ENCODE measurements at places on chromosomes 3 and 15.

DNA sequence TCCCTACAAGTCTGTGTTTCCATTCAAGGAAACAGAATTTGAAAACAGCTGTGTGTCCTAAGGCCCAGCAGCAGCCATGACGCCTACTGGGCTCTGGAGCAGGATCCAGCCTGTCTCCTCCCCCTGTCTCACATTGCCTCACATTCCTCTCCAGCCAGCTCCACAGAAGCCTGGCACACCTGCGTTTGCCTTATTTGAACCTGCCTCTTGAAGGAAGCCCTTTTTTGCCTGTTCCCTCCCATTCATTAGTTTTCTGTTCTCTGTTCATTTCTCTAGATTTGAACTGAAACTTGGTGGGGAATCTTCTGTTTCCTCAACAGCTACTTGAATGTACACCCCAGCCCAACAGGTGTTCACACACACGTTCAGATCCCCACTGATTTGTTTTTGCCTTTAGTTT, 890.5 kb downstream of the TUSC7 start:
- DNase-seq: no peak

GRCh38 chr3:41267975-41268640, 68.8 kb downstream of the CTNNB1 start:
- DNase-seq: no peak

- peak; percentile 75 for DNase-seq
These were observed 319.4 kb upstream of the STAC start for GRCh38 chr3:36060950-36061349.

GRCh38 chr3:107775974-107776373, 253.2 kb downstream of the BBX start:
- no peak for DNase-seq

- no peak for DNase-seq
These were observed 24.0 kb downstream of the GPR176 start for GRCh38 chr15:39896101-39896500.

DNA sequence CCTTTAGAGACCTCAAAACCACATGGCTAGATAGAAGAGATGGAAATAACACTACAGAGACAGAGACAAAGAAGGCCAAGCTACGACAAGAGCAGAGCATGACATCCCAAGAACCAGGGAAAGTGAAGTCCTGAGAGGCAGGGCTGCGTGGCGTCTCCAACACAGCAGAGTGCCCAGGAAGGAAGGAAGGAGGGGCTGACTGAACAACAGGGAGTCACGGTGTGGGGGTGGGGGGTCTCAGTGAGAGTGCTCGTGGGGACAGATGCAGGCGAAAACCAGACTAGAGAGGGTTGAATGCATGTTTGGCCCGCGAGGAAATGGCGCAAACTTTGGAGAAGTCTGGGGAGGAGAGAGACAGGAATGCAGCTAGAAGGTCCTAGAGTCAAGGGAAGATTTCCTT, 44.0 kb downstream of the ADAMTS17 start:
- no peak for DNase-seq

Measured in NCI-H446 treated with DMSO at 0.1 percent for 48 hours (cell line).